ENCODE measurements at places on chromosomes 7 and 10. TPM values are rescaled to one million over a fixed set of nuclear protein-coding genes. Genes with fewer than 3 reads are reported as not detected.

Gene RELN
- not detected for total RNA-seq

Gene C10orf105
- total RNA-seq = 0.26 TPM

Gene MEST
- 2.5 TPM for total RNA-seq

Gene KIN
- total RNA-seq = 12.9 TPM

Gene TIAL1
- 191 TPM for total RNA-seq
